ENCODE measurements at places on chromosomes 5 and 9.
A peak's percentile ranks its signal among the peaks of the same experiment; 100 is the strongest.

DNA sequence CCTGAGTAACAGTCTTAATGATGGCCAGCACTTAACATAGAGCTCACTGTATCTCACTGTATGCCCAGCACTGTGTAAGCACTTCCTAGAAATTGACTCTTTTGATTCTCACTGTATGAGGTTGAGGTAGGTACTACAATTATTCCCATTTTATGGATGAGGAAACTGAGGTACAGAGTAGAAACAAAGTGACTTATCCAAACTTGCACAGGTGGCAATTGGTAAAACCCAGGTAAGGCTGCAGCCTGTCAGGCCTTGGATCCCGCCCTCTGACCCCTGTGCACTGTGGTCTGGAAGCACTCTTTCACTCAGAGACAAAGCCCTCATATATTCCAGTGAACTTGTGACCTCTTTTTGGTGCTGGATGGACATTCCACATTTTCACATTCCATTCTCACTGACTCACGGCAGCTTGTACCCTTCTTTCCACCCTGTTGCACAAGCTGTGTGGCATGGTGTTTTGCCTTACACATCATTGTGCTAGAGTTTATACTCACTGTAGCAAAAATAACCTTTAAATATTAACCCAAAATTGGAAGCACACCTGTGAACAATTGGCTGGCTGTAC lies 21.7 kb downstream of the ANKRD55 start:
- DNase-seq: no peak

- DNase-seq: no peak
Observed at GRCh38 chr9:128485414-128485855, 19.1 kb upstream of the GLE1 start.

DNA sequence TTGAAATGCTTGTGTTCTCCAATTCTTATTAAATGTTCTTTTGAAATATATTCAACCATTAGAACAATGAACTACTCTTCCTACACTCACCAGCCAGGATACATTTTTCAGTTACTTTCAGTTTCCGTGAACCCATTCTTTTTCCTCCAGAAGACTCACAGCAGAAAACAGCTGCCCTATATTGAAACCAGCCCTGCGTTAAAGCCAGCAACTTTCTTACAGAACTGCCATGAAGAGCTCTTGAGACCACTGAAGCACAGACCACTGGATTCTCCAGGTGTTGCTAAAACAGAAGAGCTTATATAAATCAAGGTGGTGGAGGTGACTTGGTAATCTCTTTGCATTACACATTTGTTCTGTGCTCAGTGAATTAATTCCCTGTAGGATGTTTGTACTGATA lies 365.9 kb upstream of the C9orf72 start:
- no peak for DNase-seq

DNA sequence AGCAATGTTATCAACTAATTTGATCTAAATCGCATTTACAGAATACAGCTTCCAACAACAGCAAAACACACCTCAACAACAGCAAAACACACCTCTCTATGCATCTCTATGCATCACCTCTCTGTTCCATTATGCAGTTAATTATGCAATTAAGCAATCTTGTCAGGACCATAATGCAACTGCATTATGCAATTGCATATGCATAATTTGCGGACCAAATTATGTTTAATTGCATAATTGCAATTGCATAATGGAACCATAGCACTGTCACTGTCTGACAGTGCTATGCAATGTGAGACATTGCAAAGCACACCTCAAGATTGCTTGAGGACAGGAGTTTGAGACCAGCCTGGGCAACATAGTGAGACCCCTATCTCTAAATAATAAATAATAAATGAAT lies 80.4 kb upstream of the PRSS3 start:
- DNase-seq: no peak

- no peak for DNase-seq
Observed at GRCh38 chr9:127333221-127334064, 63.5 kb upstream of the SLC2A8 start.

- DNase-seq: no peak
Observed at GRCh38 chr5:151427258-151427657, 20.1 kb upstream of the SLC36A1 start.

GRCh38 chr5:12934722-12935121 lies 1009.8 kb downstream of the DNAH5 start:
- DNase-seq: no peak

DNA sequence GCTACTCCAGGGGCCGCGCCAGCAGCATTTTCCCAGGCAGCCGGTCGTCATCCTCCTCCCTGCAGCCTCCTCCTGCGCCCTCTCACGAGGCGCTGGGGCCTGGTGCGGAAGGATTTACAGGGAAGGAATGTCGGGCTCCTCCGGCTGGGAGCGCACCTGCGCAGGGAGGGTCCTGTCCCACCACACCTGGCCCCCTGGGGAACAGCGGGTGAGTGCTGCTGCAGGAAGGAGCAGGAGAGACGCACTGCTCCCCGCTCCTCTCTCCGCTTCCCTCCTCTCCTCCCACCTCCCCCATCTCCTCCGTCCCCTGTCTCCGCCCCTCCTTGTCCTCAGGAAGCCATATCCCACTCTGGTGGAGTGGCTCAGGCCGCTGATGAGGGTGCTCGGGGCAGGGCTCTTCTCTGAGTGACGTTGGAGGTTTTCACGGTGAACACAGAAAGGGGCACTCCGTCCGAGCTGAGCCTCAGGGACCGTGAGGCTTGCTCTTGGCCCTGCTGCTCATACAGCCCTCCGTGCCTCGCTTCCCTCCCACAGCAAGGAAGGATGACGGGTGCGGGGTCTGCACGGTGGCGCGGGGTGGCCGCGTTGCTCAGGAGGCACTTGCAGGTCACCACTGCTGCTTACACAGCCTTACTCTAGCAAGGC lies 31.3 kb downstream of the IRX4 start:
- DNase-seq: no peak

DNA sequence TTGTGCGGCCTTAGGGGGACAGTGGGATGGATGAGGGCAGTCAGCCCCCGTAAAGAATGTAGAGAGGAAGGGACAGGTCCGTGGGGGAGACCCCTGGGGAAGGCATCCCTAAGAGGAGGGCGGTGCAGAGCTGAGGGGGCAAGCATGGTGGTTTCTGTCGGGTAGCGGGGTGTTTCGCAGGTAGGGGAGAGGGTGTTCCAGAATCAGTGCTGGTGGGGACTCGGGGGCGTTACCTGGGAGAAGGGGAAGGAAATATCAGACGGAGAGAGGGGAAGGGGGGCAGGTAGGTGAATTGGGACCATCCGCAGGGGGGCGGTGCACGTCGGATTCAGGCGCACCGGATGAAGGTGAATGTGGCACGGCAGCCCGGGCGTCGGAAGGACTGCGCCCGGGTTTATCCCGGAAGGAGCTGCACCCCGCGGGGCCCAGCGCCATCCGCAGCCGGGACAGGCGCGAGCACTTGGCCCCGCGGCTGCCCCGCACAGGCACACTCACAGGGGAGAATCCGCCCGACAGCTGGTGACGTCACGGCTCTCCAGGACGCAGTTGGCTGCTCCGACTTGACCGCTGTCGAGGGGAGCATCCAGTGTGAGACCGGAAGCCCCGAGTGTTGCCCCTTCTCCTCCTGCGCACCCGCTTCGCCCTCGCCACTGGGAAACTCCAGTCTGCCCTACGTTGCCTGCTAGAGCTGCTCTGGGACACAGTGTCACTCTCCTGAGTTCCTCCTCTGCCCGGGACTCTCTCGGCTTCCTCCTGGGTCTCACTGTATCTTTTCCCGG lies 1.3 kb downstream of the CD72 start:
- DNase-seq: peak; percentile 54

- no peak for DNase-seq
Observed at GRCh38 chr5:149931992-149932436, 12.6 kb downstream of the PDE6A start.

GRCh38 chr5:84085387-84086041 lies 299.2 kb downstream of the EDIL3 start:
- no peak for DNase-seq

GRCh38 chr5:146662229-146662628 lies 146.2 kb upstream of the GPR151 start:
- DNase-seq: no peak

DNA sequence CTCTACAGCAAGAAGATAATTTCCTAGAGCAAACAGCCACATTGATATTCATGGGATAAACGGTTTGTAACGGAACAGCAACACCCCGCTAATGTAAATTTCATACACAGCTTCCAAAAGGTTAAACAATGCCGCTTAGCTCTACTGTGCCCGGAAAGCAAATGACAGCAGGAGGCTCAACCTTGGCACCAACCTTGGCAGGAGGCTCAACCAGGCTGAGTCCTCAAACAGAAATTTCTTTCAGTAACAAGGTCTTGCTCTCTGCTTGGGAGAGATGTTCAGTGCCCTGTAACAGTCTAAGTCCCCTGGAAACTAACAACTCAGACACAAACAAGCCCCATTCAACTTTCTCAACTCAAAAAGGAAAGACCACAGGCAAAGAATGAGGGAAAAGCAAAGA lies 11.1 kb upstream of the PPP1R2B start:
- no peak for DNase-seq

- no peak for DNase-seq
Observed at GRCh38 chr5:144972317-144972716, 801.6 kb downstream of the KCTD16 start.
